Bronchus fibroblast of lung (primary cell): ENCODE measurements at places on chromosomes 2 and 18. TPM values are rescaled to one million over a fixed set of nuclear protein-coding genes. Genes with fewer than 3 reads are reported as not detected.

IL1R2 gene
- total RNA-seq, result 0.50 and 0.74 TPM in 2 replicates

AKAIN1 gene
- not detected in 2 replicates for total RNA-seq

ANKRD29 gene
- 0.67 and 0.89 TPM in 2 replicates for total RNA-seq

COLEC12 gene
- total RNA-seq, result 14.8 and 15.2 TPM in 2 replicates

HOXD12 gene
- not detected in 2 replicates for total RNA-seq

SP140 gene
- 0.74 and 2.0 TPM in 2 replicates for total RNA-seq

DPP4 gene
- total RNA-seq, result 5.9 and 7.4 TPM in 2 replicates

GTF2A1L gene
- total RNA-seq, result 0.34 and 0.45 TPM in 2 replicates

KIF5C gene
- total RNA-seq, result 0.45 and 0.50 TPM in 2 replicates

NUP35 gene
- 14.6 and 15.0 TPM in 2 replicates for total RNA-seq

FAM237A gene
- not detected in 2 replicates for total RNA-seq

CHRNG gene
- not detected in 2 replicates for total RNA-seq

ONECUT2 gene
- under 0.01 TPM in 2 replicates for total RNA-seq

MYO5B gene
- total RNA-seq, result under 0.01 and 0.17 TPM in 2 replicates

DUSP11 gene
- 20.8 TPM in 2 replicates for total RNA-seq

LBX2 gene
- 1.3 and 3.4 TPM in 2 replicates for total RNA-seq

CFC1 gene
- total RNA-seq, result not detected in 2 replicates

KCTD1 gene
- 9.6 and 10.3 TPM in 2 replicates for total RNA-seq

BCL2 gene
- total RNA-seq, result 0.59 and 3.9 TPM in 2 replicates

KCMF1 gene
- total RNA-seq, result 32.0 and 33.1 TPM in 2 replicates

MAP3K19 gene
- total RNA-seq, result not detected in 2 replicates

BCL2L11 gene
- 1.8 and 4.2 TPM in 2 replicates for total RNA-seq

IL1RN gene
- not detected in 2 replicates for total RNA-seq

SELENOI gene
- 10.3 and 12.3 TPM in 2 replicates for total RNA-seq

NMS gene
- not detected in 2 replicates for total RNA-seq

NXPH2 gene
- total RNA-seq, result not detected in 2 replicates

DNPEP gene
- 42.2 and 45.6 TPM in 2 replicates for total RNA-seq

SPATA3 gene
- total RNA-seq, result not detected in 2 replicates

G6PC2 gene
- total RNA-seq, result not detected in 2 replicates

CGREF1 gene
- total RNA-seq, result 1.5 and 2.2 TPM in 2 replicates

C1D gene
- total RNA-seq, result 8.9 and 17.1 TPM in 2 replicates

TMEM37 gene
- 0.45 and 0.84 TPM in 2 replicates for total RNA-seq

TSPYL6 gene
- total RNA-seq, result not detected in 2 replicates

DSG3 gene
- under 0.01 TPM in 1 of 2 replicates, not detected in the other for total RNA-seq

GAREM2 gene
- total RNA-seq, result 0.34 and 0.45 TPM in 2 replicates

CD8B2 gene
- total RNA-seq, result not detected in 2 replicates

FEV gene
- total RNA-seq, result not detected in 2 replicates

PDE1A gene
- 1.3 TPM in 1 of 2 replicates, not detected in the other for total RNA-seq

MOCOS gene
- total RNA-seq, result 6.1 and 6.4 TPM in 2 replicates

NAT8 gene
- total RNA-seq, result not detected in 2 replicates

BOLL gene
- not detected in 2 replicates for total RNA-seq
